Lower lobe of right lung (tissue), 2 donors: ENCODE measurements at places on chromosomes 4 and X. TPM values are rescaled to one million over a fixed set of nuclear protein-coding genes. Genes with fewer than 3 reads are reported as not detected.

DNA sequence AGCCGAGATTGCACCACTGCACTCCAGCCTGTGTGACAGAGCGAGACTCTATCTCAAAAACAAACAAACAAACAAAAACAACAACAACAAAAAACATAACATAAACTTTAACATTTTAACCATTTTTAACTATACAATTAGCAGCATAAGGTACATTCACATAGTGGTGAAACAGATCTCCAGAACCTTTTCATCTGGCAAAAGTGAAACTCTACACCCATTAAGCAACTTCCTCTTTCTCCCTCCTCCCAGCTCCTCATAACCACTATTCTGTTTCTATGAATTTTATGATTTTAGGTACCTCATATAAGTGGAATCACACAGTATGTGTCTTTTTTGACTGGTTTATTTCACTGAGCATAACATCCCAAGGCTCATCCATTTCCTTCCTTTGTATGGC lies 103.6 kb downstream of the FAM13A start:
- no peak for DNase-seq

GCNA gene
- total RNA-seq = 2.1 TPM

GRCh38 chr4:175297965-175298565 lies 379.9 kb downstream of the ADAM29 start:
- DNase-seq = no peak

DNA sequence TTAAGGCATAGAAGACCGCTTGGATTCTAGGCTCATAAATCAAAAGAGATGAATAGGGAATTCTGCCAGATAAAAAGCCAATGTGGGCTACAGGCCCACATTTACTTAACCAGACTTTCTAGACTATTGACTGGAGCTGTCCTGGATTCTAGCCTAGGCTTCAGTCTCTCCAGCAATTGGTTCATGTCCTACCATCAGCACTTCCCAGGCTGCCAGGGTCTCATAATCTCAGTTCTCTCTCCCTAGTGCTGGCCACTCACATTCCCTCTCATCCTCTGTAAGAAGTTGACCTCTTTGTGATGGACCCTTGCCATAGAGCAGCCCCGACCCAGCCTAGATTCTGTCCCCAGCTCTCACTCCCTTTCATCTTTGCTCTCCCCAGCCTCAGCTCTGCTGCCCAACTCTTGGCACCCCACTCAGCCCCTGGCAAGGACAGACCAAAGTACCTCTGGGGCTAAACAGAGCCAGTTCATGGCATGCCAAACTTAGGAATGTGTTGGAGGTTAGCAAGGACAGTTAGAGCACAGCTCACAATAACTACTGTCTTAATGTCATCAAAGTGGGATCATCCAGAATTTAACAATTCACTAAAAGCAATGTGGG lies 396.2 kb downstream of the INPP4B start:
- no peak for DNase-seq

DNA sequence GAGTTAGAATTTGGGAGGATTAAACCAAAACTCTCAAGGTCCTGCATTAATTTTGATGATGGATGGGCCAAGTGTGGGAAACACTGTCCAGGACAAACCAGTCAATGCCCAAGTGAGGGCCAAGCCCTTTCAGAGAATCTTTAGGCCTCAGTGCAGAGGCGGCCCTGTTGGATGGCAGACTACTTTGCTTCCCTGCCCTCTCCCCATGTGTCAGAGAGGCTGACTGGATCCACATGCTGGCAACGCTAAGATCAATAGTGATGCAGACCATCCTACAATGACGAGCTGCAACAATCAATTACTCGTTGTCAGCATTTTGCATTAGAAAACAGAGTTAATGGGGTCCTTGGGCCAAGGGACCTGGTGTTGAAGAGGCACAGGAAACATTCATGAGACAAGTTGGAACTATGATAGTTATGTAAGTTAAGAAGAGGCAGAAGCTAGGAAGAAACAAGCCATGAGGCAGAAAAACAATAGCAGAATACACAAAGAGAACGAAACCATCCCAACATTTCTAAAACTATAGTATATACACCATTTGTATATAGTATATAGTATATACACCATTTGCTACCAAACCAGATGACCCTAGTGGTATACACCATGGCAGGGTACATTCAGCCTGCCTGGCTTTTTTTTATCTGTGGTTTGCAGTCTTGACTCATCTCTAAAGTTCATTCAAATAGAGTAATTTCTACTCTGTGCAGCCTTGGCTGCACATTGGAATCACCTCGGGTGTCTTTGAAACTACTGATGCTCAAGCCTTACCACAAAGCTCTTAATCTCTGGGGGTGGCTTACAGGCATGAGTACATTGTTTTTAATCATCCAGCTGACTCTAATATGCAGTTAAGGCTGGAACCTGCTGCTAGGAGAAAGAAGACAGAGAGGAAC lies 147.7 kb upstream of the GYPA start:
- no peak for DNase-seq

DNA sequence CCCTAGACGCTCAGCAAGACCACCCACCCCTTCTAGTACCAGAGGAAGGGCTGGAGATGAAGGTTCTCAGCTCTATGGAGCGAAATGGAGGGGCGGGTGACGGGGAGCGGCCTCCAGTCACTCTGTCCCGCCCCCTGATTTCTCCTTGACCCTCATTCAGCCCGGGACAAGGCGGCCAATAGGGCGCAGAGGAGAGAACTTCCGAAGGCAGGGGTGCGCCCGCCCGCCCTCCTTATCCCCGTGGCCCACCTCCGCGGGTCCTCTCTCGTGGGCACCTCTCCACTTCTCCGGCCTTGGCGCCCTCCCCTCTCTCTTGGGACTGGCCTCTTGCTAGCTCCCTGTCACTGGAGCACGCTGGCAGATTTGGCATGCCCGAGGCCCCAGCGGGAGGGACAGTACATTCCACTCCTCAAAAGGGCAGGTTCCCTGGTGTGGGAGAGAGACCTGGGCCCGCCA lies 1.1 kb upstream of the SEPTIN6 start:
- no peak for DNase-seq

DNA sequence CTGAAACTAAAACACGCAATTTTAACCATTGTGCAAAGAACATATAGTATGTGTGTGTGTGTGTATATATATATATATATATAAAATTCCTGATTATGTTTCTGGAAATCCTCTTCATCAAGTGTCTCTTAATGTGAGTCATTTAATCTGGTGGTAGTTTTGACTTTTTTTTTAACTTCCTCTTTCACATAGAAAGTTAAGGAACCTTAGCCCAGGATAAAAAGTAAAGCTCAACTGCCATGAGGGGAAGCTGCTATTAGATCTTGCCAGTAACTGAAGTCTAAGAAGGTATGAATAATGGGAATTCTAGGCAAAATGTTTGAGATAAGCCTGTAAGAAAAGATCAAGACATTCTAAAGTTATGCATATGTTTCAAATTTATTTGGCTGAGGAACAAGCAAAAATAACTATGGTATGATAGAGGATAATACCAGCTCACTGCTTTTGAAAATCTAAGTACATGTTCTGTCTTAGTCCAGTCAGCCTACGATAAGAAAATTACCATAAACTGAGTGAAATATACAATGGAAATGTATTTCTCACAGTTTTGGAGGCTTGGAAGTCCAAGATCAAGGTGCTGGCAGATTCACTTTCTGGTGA lies 757.0 kb downstream of the TRAM1L1 start:
- no peak for DNase-seq

DNA sequence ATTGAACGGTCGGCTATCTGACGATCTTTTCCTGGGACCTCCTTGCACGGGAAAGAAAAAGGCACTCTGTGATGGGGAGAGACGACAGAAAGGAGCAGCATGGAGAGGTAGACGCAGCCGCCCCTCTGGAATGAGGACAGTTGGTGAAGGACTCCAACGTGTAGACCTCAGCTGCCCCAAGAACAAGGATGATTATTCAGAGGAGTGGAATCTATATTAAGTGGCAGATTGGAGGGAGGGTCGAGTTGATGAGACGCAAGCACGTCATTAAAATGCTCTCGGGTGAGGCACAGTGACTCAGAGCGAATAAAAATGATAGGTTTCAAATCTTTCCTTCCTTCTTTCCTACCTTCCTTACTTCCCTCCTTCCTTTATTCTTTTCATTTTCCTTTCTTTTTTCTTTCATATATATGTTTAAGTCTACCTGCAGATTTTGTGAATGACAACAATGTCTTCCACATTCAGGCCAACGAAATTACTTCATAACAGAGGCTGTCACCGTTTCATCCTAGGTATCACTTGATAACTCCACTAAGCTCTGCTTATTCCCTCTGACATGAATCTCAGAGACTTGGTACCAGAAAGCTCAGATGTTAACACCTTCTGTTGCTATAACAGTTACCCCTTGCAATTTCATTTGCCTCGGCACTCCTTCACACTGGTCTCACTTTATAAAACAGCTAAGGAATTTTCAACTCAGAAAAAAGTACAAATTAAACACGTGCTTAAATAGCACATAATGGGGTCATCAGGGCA lies 110.0 kb upstream of the PPARGC1A start:
- no peak for DNase-seq

RRH gene
- total RNA-seq = not detected

- no peak for DNase-seq
Observed at GRCh38 chr4:79526641-79527565, 118.9 kb upstream of the GK2 start.

PAK3 gene
- total RNA-seq = 1.4 TPM

MAGEA4 gene
- not detected for total RNA-seq

DNA sequence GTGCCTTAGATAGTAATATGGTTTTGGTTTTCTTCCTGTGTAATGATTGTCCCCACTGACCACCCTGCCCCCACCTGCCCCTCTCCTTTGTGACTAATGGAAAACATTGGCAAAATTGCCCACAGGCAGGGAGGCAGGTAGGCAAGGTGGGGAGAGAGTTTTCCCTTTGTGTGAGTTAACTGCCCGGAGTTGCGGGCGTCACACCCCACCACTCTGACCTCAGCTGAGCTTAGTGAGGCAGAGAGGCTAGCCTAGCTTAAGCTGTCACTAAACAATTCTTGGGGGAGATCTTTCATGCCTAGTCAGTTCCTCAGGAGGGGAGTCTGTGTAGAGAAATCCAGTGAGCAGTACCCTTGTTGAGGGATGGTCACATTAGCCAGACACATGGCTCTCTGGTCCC lies 245.3 kb downstream of the BCOR start:
- no peak for DNase-seq

DNA sequence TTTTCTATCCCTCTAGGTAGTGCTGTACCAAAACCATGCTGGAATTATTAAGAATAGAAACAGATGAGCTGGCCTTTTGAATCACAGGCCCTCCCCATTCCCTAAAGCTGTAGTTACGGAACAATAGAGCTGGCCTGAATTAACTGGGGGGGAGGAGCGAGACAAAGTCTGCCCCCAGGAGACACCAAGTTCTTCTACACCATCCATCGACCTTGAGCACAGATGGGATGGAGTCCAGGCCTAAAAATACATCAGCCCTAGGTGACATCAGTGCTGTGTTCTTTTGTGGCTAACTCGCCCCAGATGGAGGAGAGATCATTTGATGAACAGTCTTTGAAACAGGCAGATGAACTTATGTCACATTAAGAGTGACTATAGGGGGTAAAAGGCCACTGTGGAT lies 49.6 kb downstream of the LHFPL1 start:
- DNase-seq = no peak

ALB gene
- 2.3 TPM for total RNA-seq

PSAPL1 gene
- not detected for total RNA-seq

- DNase-seq = no peak
Observed at GRCh38 chrX:76420237-76420636, 7.3 kb upstream of the MAGEE1 start.

TMEM31 gene
- total RNA-seq = not detected

GRCh38 chr4:177728361-177729152 lies 286.3 kb upstream of the AGA start:
- no peak for DNase-seq

DNA sequence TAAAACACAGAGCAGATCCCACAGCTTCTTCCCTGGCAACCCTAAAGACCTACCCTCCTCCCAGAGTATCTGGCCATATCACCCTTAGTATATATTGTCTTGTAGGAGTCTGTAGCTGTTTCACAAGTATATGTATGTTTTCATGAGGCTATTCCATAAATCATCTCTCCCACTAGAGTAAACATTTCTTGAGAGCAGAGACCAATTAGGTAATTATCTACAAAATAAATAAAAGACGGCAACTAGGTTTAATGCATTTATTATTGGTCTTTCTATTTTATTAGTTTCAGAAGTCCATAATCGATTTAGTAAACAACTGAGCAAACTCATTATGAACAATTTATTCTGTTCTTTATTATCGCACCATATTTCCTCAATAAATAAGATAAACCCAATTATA lies 7.0 kb downstream of the ACOT9 start:
- no peak for DNase-seq

SSX1 gene
- total RNA-seq = not detected

- peak; percentile 58 for DNase-seq
Observed at GRCh38 chrX:42096265-42096920, 173.0 kb upstream of the CASK start.

DNA sequence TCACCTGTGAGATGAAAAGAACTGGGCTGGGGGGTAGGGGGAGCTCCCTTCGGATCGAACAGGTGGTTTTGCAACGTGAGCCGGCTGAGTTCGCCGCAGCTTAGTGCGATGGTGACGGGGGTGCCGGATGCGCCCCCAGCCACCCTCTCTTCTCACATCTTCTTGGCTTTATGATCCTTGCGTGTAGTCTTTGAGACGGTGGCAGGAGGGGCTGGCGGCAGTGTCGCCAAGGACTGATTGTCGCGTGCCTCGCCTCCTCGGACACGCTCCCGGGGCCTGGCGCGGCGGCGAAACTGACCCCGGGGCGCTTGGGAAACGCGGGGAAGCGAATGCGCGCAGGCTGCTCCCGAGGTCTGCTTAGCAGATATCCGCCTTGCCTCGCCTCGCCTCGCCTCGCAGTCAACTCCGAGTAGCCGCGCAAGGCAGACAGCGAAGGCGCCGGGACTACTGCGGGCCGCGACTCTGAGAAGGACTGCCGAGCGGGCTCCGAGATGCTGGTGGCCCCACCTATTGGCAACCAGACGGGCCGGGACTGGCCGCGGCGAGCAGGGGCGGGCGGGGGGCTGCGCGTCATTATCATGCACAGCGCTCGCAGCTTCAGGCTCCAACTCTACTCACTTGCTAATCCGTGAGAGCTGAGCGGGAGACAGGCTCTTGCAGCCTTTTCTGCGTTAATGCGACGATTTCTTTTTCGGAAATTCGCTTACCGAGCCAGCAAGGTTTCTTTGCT lies 1.5 kb downstream of the GRID2 start:
- peak; percentile 52 for DNase-seq

DNA sequence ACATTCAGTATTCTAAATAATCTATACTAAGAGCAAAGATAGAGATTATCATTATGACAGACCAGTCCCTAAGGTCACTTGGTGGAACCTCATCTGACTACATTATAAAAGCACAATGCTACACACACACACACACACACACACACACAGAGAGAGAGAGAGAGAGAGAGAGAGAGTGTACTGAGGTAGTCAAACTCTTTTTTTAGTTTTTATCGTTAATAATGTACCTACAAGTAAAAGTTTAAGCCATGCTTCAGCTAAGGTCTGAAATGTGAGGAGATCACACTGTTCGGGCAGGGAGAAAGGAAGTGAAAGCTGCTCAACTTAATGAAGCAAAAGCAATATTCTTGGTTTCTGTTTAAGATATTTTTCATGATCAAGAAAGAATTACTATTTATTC lies 75.8 kb upstream of the CCDC160 start:
- DNase-seq = no peak

SMIM31 gene
- 0.83 TPM for total RNA-seq

- DNase-seq = no peak
Observed at GRCh38 chr4:98204236-98204553, 57.0 kb upstream of the RAP1GDS1 start.
